ENCODE measurements at places on chromosomes 12 and 14.

DNA sequence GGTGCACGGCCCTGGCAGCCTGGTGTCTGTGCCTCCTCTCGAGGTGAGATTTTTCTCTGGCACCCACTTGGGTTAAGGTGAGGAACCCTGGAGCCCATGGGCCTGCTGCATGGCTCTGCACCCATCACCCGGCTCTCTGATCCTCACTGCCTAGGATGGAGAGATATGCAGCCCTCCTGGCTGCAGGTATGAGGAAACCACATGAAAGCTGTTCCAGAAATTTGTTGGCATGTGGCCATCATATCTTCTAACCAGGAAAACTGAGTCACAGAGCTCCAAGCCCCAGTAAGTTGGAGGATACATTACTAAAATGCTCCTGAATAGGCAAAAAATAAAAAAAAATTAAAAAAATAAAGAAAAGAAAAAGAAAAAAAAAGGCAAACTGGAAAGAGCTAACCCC is 39.3 kb upstream of the DDX11 start:
- DNase-seq: no peak

DNA sequence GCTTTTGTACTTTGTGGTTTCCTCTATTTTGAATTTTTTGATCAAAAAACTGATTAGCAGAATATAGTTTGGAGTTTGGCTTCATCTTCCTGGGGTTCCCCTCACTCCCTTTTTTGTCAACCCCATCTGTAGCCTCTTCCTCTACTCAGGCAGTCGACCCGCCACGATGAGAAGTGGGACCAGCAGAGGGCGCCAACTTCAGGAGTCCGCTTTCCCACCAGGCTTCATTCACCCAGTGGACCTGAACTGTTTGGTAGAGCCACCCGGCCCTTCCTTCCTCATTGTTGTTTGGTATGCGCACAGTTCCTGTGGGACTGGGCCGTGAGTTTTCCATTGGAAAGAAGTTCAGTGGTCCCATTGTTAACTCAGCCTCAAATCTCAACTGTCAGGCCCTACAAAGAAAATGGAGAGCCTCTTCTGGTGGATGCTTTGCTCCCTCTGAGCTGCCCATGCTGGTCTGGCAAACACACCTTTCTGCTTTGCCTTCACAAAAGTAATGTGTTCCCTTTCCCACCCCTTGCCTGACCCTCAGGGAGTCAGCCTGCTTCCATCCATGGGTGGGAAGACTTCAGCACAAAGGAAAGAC is 21.7 kb downstream of the TMBIM6 start:
- DNase-seq: no peak

- no peak for DNase-seq
Observed at GRCh38 chr12:66669541-66669940, 9.3 kb downstream of the GRIP1 start.

DNA sequence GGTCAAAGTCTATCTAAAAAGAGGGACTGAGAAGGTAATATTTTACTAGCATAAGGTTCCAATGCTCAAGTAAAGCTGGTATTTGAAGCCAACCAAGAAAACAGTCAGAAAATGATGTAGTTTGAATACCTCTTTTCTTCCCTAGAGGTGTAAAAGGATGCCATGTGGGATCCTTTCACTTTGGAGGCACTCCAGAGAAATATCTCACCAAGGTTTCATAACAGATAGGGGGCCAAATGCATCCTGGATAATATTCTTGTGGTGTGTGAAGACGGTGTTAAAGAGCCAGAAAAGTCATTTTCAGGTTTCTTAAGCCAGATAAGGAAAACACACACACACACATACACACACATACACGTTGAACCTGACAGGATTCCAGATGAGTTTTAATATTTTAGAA is 136.1 kb upstream of the PRKD1 start:
- no peak for DNase-seq

- DNase-seq: no peak
Observed at GRCh38 chr12:12542964-12543363, 19.7 kb downstream of the DUSP16 start.

GRCh38 chr12:68341822-68342221 is 9.7 kb upstream of the MDM1 start:
- DNase-seq: no peak

DNA sequence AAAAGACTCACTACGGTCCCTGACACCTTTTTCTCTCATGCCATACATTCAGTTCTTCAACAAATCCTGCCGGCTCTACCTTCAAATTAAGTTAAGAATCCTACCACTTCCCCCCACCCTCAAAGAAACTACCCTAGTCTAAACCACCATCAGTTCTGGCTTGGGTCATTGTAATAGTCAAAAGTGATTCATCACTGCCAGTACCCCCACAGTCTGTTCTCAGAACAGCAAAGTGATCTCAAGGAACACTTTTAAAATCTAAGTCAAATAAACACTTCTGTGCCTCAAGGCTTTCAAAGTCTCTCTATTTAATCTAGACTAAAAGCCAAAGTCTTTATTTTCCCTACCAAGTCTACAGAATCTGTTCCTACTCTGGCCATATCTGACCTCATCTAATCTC is 12.0 kb upstream of the FAM234B start:
- no peak for DNase-seq

GRCh38 chr14:81192594-81192993 is 28.2 kb downstream of the GTF2A1 start:
- no peak for DNase-seq

GRCh38 chr12:6540181-6540877 is 6.0 kb downstream of the GAPDH start:
- DNase-seq: no peak

- no peak for DNase-seq
Observed at GRCh38 chr12:113874326-113874725, 91.8 kb downstream of the RBM19 start.

DNA sequence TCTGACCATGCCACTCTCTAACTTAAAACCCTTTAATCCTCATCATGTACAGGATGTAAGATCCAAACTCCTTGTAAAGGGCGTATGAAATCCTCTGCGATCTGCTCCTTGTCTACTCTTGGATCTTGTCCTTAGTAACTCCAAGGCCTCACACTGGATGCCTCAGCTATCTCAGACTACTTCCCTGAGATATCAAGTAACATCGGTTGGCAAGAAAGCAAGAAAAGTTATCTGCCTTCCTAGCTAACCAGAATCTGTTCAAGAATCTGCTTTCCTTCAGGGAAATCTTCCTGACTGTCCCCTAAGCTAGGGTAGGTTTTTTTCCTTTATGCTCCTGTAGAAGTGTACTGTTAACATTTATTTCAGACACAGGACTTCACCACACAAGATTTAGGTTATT is 82.6 kb downstream of the TAOK3 start:
- DNase-seq: no peak

GRCh38 chr12:112826011-112826410 is 34.5 kb downstream of the RPH3A start:
- no peak for DNase-seq

- no peak for DNase-seq
Observed at GRCh38 chr14:101849125-101849524, 87.6 kb downstream of the PPP2R5C start.

- DNase-seq: no peak
Observed at GRCh38 chr12:124952801-124953200, 36.1 kb downstream of the DHX37 start.

GRCh38 chr12:86662464-86662863 is 406.3 kb upstream of the MGAT4C start:
- no peak for DNase-seq

- DNase-seq: no peak
Observed at GRCh38 chr14:49017447-49017846, 568.7 kb downstream of the RPS29 start.

- DNase-seq: no peak
Observed at GRCh38 chr14:24160499-24160849, 591 bp upstream of the IRF9 start.

- no peak for DNase-seq
Observed at GRCh38 chr14:86203843-86204242, 673.9 kb downstream of the FLRT2 start.
